Astrocyte of the spinal cord (primary cell): ENCODE measurements at places on chromosomes 7 and 10.
A peak's percentile ranks its signal among the peaks of the same experiment; 100 is the strongest.

GRCh38 chr10:94997741-94998174, 59.3 kb downstream of the CYP2C9 start:
- no peak for DNase-seq

- DNase-seq, result no peak
Measured at GRCh38 chr7:44292876-44293560, 32.4 kb downstream of the CAMK2B start.

- DNase-seq, result no peak
Measured at GRCh38 chr10:14489522-14490177, 158.9 kb upstream of the FRMD4A start.

- peak; percentile 9 for DNase-seq
Measured at GRCh38 chr10:17290226-17290625, 62.2 kb downstream of the VIM start.

DNA sequence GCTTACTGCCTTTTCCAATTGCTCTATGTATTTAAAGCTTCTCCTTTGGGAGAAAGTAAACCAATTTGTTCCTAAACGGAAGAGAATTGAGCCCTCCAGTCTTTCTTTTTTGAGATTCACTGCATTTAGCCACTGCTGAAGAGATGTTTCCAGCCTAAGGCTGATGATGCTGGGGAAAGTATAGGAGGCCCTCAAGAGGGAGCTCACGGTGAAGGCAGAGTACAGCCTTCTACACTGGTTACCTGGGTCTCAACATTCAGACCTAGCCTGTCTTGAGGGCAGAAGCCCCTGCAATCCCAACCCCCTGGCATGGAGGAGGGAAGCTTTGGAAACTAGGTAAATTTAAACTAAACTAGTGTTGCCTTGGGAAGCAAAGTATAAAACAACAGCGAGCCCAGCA, 316.7 kb upstream of the TPK1 start:
- DNase-seq, result no peak

- DNase-seq, result no peak
Measured at GRCh38 chr7:134900166-134900982, 85.9 kb upstream of the AGBL3 start.

GRCh38 chr10:61280303-61280702, 172.9 kb downstream of the TMEM26 start:
- peak; percentile 27 for DNase-seq

- DNase-seq, result no peak
Measured at GRCh38 chr10:70917226-70917625, 28.9 kb upstream of the PCBD1 start.
